CD4-positive, alpha-beta T cell treated with Interleukin-6 for 4 hours (primary cell): ENCODE measurements at places on chromosomes 1 and 21.

DNA sequence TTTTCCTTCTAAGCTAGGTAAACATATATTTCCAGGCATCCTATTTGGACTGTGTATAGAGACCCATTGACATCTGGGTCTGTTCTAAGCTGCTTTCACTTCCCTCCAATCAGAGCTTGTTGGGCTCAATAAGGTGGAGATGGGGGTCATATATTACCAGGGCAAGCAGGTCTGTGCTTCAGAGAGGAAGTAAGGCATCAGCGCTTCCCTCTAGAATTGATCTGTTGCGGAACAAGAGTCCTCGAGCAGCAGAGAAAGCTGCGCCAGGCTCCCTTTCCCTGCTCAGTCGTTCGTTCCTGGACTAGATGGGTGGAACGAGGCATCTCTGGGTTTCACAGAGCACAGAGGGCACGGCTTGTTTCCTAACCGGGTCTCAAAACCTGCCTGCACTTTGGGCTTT, 63.5 kb downstream of the DISC1 start:
- DNase-seq, result no peak

- DNase-seq, result no peak
Measured at GRCh38 chr21:38875694-38876492, 70.2 kb downstream of the ETS2 start.

GRCh38 chr21:46411236-46411635, 47.5 kb upstream of the DIP2A start:
- no peak for DNase-seq

DNA sequence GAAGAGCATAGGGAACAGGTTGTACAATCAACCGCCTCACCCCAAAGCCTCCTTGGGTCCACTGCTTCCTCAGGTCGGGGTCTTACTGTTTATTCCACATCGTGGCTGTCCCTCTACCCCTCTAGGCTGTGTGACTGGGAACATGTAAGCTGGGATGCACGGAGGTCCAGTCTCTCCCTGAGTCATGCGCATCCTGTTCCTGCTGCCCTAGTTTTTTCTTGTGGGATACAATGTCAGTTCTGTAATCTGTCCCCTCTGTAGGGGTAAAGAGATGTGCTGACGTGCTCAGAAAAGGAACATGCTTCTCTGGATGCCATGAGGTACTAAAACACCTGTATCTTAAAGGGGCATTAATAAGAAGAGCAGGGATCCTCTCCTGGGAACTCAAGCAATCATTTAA, 66.2 kb downstream of the SLC45A1 start:
- DNase-seq, result no peak

GRCh38 chr1:201945157-201945556, 1.2 kb downstream of the LMOD1 start:
- DNase-seq, result no peak

- DNase-seq, result no peak
Measured at GRCh38 chr21:28230559-28230958, 762.1 kb downstream of the LTN1 start.

- no peak for DNase-seq
Measured at GRCh38 chr1:212237651-212238050, 47.6 kb upstream of the PPP2R5A start.

- DNase-seq, result no peak
Measured at GRCh38 chr1:10614377-10615225, 139.9 kb downstream of the PEX14 start.

- DNase-seq, result no peak
Measured at GRCh38 chr1:193404236-193404635, 217.8 kb upstream of the B3GALT2 start.

GRCh38 chr21:16046656-16047330, 317.0 kb downstream of the USP25 start:
- DNase-seq, result no peak

DNA sequence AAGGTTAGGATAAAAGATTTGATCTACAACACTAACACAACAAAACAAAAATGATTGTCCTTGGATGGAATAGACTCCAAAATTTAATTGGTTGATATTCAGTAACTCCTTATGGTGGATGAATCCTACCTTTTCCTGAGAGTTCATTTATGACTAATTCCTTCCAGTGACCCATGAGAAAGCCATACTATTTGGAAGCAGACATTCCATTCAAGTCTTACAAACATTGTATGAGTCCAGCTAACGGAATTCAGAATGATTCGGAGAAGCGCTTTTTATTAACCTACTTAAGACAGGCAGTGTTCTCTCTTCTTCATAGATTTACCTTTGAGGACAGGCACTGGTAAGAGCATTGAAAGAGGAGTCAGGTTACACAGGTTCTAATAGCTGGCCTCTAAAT, 155.6 kb upstream of the ZNF648 start:
- no peak for DNase-seq

DNA sequence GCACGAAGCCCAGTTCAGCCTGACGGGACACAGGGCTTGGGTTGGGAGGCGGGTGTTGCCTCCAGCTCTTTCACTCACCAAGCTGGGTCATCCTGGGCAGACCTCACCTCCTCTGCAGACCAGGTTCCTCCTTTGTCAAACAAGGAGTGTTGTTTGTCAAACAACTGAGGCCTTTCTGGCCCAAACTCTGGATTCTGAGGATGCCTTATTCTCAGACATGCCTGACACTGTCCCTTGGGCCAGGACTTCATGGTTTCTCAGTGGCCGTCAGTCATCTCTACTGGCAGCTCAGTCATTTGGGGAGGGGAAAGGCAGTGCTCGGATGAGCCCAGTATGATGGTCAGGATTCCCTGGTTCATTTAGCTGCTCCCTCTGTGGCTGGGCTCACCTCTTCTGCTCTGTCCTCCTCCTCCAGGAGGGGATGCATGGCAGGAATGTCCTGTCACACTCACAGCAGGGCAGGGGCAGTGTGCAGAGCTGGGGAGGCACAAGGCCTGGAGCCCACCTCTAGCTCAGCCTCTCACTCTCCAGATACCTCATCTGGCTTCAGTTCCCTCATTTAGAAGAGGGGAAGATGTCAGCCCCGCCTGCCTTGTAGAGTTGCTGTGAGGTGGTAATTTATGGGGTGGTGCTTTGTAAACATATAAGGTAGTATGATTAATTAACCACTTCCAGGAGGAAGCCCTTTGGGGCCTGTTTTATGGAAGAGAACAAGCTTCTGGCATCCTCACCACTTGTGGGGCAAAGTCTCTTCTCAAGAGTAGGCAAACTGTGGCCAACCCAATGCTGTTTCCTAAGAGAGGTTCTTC, 20.6 kb downstream of the SLC2A1 start:
- DNase-seq, result peak; percentile 48

DNA sequence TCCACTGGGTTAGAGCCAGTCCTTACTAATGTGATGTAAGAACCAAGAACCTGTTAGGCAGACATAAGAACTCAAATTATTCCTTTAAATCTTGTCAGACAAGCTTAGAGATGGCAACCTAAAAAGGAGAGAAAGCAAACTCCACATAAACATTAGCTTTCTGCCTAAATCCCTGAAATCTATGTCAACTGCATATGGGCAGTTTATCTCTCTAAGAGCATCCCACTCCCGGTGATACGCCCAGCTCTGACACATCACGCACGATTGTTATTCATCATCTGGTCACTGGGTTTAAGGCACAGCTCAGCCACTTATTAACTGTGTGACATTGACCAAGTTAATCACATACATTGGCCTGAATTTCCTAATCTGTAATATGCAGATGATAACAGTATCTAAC, 323.7 kb downstream of the HHIPL2 start:
- DNase-seq, result no peak

- no peak for DNase-seq
Measured at GRCh38 chr1:57360846-57361407, 62.9 kb downstream of the DAB1 start.

GRCh38 chr1:6239213-6239752, 3.5 kb upstream of the ICMT start:
- no peak for DNase-seq

GRCh38 chr1:229410692-229411433, 23.0 kb downstream of the ACTA1 start:
- DNase-seq, result no peak
